Activated CD8-positive, alpha-beta memory T cell treated with anti-CD3 and anti-CD28 coated beads, Interleukin-2, amount 50 U/mL, for 4 hours (primary cell): ENCODE measurements at places on chromosomes 6 and 20.

GRCh38 chr6:150152891-150153876 is 10.3 kb downstream of the PPP1R14C start:
- DNase-seq = no peak

DNA sequence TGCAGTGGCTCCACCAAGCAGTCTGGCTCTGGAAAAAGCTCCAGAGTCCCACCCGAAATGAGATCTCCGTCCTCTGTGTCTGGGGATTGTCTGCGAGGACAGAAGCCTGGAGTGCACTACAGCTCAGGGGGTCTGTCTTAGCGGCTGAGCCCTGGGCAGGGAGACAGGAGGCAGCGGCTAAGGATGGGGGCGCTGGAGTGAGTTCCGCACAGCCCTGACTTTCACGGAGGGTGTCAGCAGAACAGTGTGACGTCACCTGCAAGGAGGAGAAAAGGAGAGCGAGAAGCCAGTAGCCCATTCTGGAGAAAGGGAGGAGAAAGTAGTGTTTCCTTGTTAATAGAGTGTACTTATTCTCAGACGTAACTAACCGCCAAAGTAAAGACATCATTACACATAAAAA is 97.6 kb downstream of the FAM50B start:
- DNase-seq = no peak

- no peak for DNase-seq
These were observed 22.2 kb upstream of the MTRF1L start for GRCh38 chr6:153024709-153025017.

- no peak for DNase-seq
These were observed 454.3 kb downstream of the PREX1 start for GRCh38 chr20:48373555-48373934.

GRCh38 chr6:112370946-112371345 is 23.8 kb downstream of the RFPL4B start:
- DNase-seq = no peak

DNA sequence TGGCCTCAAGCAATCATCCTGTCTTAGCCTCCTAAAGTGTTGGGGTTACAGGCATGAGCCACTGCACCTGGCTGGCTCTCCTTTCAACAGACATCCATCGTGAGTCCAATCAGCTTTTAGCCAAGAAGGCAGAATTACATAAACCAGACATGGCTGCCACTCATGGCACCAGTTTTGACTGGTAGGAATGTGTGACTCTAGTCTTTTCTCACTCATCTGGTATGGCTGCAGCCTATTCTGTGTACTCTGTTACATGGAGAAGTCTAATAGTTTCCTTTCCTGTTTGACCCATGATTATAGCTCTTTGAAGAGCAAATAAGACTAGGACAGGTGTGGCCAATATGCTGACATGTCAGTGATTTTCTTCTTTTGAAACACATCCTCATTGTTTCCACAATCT is 27.0 kb upstream of the RNF144B start:
- no peak for DNase-seq

- DNase-seq = no peak
These were observed 1.6 kb upstream of the NCOA7 start for GRCh38 chr6:125789167-125789566.

- DNase-seq = no peak
These were observed 27.9 kb upstream of the SYNCRIP start for GRCh38 chr6:85670573-85670972.

- DNase-seq = no peak
These were observed 19.5 kb downstream of the NDUFAF4 start for GRCh38 chr6:96878143-96878542.

DNA sequence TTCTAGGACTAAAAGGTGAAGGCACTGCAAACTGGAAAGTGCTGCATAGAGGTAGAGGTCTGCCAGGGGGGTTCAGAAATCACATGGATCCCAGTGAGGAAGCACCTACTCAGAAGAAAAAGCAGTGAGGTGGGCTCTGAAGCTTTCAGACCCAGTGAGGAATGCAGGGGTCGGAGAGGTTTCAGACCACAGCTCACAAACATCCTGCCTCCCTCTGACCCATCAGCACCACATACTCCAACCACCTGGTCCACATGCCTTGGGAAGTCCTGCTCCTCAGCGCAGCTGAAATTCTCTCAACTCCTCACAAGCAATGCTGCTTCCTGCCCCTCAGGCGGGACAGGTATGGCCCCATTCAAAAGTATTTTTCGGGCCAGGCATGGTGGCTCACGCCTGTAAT is 20.2 kb downstream of the MRPL14 start:
- DNase-seq = no peak

- DNase-seq = no peak
These were observed 7.6 kb downstream of the ENPP4 start for GRCh38 chr6:46137387-46137786.

GRCh38 chr20:31838646-31839292 is 6.6 kb downstream of the FOXS1 start:
- no peak for DNase-seq

- DNase-seq = no peak
These were observed 17.2 kb upstream of the RSPO4 start for GRCh38 chr20:1019344-1019743.

DNA sequence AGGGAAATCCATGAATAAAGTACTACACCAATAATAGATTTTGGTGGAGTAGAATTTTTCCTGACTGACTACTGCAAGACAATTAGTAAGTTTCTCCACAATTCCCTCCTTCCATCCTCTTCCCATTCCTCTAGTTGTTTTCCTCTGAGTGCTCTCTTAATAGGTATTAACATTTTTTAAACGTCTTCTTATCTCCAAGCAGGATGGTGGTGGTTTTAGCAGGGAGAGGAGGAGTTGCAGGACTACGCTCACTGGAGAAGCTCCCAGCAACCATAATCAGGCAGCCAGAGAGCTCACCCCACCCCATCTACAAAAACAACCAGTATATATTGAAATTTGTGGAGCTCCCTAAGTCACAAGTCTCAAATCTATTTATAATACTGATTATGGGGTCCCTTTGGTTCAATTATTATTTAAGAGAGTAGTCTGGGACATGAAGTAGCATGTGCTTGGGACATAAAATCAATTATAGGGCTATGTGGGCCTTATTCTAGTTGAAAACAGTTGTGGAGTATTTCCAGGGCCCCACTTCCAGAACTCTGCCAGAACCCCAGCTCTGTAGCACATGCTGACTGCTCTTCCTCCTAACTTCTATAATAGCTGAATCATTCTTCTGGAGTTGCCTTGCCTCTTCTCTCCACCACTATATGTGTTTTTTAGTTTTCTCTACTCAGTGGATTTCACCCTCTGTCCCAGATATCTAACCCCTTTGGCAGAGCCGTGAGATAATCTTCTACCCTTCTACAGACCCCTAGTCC is 49.8 kb downstream of the MYB start:
- no peak for DNase-seq

DNA sequence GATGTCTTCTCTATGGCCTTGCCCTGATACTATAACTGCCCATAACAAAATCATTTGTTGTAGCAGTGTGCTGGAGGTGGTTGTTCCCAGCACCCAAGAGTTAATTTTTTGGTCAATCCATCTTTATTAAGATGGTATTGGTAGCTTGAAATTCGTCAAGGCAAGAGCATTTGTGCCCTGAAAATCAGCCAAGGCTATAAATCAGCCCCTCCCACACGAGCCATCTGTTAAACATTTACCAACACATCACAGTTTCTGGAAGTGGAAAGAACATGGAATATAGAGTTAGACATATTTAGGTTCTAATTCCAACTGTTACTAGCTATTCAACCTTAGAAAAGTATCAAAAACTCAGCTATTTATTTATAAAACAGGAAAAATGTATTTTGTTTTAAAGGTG is 888.4 kb upstream of the GJE1 start:
- DNase-seq = no peak

DNA sequence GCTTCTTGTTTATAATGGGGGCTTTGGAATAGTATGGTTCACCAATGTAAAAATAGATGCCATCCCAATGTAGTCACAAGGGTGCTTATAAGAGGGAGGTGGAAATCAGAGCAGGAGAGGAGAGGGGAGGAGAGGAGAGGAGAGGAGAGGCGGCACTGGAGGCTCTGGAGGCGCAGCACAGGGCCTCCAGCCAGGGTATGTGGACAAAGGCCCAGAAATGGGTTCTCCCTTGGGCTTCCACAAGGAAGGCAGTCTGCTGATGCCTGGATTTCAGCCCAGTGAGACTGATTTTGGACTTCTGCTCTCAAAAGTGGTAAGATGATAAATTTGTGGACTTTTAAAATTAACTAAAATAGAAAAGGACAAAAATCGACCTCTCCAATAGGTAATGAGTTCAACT is 116.8 kb downstream of the RNASET2 start:
- DNase-seq = no peak

DNA sequence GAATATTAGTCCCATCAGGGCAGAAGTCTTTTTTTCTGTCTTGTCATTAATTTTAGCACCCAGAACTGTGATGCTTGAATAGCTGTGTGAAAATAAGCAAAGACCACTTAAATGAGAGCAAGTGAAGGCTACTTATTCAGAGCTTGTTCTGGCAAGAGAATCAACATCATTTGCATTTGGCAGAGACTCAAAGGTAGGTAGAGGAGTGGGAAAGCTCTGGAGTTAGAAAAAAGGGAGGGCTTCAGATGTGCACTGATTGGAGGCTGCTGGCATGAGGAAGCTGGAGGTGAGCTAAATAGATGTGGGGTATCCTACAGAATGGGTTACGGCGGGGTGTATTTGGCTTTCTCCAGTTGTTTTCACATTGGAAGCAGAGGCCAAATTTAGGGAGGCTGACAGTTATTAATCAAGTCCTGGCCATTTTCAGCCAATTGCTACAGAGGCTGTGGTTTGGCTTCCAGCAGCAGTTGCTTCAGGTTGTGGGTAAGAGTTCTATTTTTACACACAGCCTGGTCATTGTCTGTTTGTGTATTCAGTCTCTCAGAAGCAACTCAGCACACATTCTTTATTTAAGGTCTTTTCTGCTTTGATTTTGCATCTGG is 254.3 kb downstream of the BTBD3 start:
- DNase-seq = no peak

- no peak for DNase-seq
These were observed 90.4 kb downstream of the KIF6 start for GRCh38 chr6:39634646-39635341.

- no peak for DNase-seq
These were observed 267.1 kb downstream of the ERMARD start for GRCh38 chr6:170018422-170018935.

- no peak for DNase-seq
These were observed 220.7 kb downstream of the UST start for GRCh38 chr6:148967541-148967956.

DNA sequence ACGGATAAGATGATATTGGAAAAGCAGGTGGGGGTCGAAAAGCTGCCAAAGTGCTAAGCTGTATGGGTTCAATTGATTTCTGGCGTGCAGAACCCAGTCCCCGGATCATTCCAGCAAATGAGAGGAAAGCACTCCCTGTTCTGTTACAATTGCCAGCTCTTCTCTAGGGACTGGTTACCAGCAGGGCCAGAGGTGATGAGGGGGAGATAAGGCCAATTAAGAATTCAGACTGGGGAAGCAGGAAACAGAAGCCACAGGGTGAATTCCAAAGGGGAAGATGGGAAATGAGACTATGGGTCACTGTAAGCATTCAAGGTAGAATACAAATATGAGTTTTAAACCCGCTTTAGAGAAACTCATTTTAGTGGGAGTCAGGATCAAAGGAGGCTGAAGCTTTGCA is 349.4 kb upstream of the MAP3K7 start:
- no peak for DNase-seq

- DNase-seq = no peak
These were observed 21.8 kb downstream of the PFDN4 start for GRCh38 chr20:54229566-54230160.

DNA sequence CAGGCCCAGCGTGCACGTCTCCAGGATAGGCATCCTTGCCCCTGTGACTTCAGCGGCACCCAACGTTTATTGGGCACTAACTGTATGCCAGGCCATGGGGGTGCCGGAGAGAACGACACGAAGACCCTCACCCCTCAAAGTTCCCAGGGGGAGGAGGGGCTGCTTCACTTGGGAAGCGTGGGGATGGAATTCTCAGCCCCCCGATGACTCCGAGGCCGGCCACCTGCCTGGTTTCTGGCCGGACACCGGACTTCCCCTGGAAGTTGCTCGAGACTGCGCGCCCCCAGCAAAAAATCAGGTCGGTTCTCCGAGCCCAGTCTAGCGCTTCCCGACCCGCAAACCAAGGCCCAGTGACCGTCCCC is 275 bp upstream of the MAVS start:
- no peak for DNase-seq

GRCh38 chr20:24948939-24949679 is at the start of gene CST7:
CST7 (plus strand) TSS chr20:24949269; CDS start chr20:24949506, 237 bp downstream.
- DNase-seq = peak; percentile 88
